ENCODE measurements at places on chromosomes 12 and 14. TPM values are rescaled to one million over a fixed set of nuclear protein-coding genes. Genes with fewer than 3 reads are reported as not detected.

Gene TTC6
- not detected for total RNA-seq

- no peaks in the 10 kb centered on the region for H3K27me3 ChIP-seq
- H3K4me1 ChIP-seq, result peaks cover 18% of the 10 kb centered on the region
- H3K27ac ChIP-seq, result no peak overlapping the region
- H3K36me3 ChIP-seq, result peaks cover 67% of the 10 kb centered on the region
- peak; percentile 19 for DNase-seq
- H3K4me3 ChIP-seq, result no peak overlapping the region
Measured at GRCh38 chr14:103503296-103503695, 19.3 kb downstream of the CKB start.

DNA sequence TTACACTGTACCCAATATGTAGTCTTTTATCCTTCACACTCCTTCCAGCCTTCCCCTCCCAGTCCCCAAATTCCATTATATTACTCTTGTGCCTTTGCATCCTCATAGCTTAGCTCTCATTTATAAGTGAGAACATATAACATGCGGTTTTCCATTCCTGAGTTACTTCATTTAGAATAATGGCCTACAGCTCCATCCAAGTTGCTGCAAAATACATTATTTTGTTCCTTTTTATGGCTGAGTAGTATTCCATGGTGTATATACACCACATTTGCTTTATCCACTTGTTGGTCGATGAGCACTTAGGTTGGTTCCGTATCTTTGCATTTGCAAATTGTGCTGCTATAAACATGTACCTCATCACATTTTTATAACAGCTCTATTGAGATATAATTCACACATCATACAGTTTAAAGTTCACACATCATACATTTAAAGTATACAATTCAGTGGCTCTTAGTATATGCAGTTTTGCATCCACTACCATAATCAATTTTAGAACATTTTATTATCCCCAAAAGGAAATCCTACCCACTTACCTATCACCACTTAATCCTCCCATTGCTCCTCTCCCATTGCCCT, 23.5 kb downstream of the RBMS2 start:
- no peaks in the 10 kb centered on the region for H3K27me3 ChIP-seq
- DNase-seq, result no peak
- no peak overlapping the region for H3K4me3 ChIP-seq
- H3K27ac ChIP-seq, result no peak overlapping the region
- H3K36me3 ChIP-seq, result no peaks in the 10 kb centered on the region

Gene NGB
- 13.0 TPM for total RNA-seq

Gene GALNT8
- 1.8 TPM for total RNA-seq

DNA sequence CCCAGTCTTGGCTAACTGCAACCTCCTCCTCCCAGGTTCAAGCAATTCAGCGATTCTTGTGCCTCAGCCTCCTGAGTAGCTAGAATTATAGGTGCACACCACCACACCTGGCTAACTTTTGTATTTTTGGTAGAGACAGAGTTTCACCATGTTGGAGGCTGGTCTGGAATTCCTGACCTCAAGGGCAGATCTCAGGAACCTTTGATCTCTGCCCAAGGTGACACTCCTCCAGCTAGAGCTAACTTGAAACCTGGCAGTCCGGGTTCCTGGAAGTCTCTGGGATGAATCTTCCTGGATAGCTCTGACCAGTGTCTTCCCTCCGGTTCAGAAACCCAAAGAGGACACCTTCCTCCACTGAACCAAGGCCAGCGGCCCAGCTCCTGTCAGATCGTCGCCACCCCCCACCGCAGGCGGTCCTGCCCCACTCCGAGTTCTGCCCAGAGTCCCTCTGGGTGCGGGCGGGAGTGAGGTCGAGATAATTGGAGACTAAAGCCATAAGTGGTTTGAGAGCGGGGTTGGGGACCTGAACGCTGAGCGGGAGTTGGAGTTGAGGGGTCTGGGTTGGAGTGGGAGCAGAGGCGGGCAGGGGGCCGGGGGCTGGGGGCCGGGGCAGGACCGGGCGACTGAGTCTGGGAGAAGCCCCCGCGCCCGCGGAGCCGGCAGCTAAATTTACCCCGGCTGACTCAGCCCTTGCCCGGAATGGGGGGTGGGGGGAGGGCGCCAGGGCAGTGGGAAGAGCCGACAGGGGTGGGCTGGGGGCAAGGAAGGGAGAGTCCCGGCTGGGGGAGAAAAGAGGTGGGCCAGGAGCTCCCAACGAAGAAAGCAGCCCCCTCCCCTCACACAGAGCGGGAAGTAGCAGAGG, 4.7 kb downstream of the DDN start:
- H3K4me3 ChIP-seq, result no peak overlapping the region
- H3K27ac ChIP-seq, result no peak overlapping the region
- no peaks in the 10 kb centered on the region for H3K36me3 ChIP-seq
- DNase-seq, result no peak
